ENCODE measurements at places on chromosomes 11 and 22.

DNA sequence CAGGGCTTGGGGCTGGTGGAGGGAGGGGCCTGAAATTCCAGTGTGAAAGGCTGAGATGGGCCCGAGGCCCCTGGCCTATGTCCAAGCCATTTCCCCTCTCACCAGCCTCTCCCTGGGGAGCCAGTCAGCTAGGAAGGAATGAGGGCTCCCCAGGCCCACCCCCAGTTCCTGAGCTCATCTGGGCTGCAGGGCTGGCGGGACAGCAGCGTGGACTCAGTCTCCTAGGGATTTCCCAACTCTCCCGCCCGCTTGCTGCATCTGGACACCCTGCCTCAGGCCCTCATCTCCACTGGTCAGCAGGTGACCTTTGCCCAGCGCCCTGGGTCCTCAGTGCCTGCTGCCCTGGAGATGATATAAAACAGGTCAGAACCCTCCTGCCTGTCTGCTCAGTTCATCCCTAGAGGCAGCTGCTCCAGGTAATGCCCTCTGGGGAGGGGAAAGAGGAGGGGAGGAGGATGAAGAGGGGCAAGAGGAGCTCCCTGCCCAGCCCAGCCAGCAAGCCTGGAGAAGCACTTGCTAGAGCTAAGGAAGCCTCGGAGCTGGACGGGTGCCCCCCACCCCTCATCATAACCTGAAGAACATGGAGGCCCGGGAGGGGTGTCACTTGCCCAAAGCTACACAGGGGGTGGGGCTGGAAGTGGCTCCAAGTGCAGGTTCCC lies at the start of gene APOC3:
TSS of gene APOC3 (plus strand) at position 383 of the 659 bp plus-strand sequence. CDS start 676 bp downstream, outside the sequence.
- no peak for DNase-seq

DNA sequence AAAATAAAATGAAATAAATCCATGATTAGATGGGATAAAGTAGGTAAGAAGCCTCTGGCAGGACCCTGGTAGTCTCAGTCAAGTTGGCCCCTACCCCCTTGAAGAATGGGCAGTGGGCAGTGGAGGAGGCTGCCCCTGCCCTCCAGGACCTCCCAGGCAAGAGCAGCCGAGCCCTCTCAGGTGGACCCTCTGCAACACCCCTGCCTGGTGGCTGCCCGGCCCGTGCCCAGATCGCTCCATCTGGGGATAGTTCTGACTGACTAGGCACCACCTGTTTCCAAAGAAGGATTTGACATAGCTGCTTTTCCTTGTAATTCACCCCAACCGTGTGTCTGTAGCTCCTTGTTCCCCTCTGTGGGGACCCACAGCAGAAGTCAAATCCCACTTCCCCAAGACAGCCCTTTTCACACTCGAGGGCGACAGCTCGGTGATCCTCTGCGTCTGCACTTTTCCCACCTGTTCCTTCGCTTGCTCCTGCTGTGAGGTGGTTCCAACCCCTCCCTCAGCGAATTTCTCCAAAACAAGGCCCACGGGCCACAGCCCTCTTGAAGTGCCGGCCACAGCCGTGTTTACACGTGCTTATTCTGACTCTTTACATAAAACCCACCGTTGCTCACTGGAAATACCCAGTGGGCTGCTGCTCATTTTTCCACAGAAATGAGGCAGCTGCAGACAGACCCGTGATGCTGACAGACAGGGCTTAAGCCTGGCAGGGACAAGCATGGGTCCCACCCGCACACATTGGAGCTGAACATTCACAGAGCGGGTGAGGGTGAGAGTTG lies 5.5 kb upstream of the TMPRSS13 start:
- DNase-seq = no peak

DNA sequence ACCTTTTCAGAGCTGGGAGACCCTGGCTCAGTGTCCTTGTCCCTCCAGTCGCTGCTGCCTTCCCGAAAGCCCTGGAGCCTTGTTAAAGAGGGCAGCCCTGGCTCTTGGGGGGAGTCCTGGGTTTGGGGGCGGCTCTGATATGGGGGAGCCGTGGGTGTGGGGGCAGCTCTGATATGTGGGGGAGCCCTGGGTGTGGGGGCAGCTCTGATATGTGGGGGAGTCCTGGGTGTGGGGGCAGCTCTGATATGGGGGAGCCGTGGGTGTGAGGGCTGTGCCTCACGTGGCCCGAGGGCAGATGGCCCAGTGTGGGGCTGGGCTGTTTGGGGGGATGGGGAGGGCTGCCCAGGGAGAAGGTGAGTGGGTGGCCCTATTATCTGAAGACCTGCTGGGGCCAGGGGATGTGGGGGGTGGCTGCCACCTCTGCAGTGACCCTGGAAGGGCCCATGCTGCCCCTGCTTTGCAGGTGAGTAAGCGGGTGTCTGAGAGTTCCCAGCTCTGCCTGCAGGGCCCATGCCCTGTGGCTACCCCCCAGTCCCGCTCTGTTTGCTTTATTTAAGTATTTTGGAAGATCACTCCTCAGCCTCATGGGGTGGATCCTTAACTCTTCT lies 30.9 kb upstream of the GRAMD4 start:
- no peak for DNase-seq

- no peak for DNase-seq
These were observed 104.2 kb upstream of the HSD17B12 start for GRCh38 chr11:43576320-43576802.
